ENCODE measurements at places on chromosomes 3 and 15.

DNA sequence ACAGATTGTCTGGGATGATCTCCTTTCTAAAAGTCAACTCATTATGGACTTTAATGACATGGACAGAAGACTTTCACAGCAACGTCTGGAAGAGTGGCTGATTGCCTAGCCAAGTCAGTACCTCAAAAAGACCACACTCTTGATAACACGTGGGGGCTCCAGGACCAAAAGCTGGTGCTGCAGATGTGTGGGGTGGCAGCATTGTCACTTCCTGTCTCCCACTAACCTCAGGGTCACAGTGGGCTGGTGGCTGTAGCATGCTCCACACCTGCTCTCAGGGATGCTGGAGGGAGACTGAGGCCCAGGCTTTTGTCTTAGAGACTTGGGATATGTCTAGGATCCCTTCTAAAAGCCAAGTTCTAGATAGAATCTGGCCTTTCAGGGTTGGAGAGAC lies 118.1 kb downstream of the APBA2 start:
- no peak for DNase-seq

GRCh38 chr3:50599716-50600118 lies 11.9 kb downstream of the CISH start:
- DNase-seq, result no peak

- DNase-seq, result no peak
Observed at GRCh38 chr3:99960941-99961340, 143.3 kb downstream of the CMSS1 start.

DNA sequence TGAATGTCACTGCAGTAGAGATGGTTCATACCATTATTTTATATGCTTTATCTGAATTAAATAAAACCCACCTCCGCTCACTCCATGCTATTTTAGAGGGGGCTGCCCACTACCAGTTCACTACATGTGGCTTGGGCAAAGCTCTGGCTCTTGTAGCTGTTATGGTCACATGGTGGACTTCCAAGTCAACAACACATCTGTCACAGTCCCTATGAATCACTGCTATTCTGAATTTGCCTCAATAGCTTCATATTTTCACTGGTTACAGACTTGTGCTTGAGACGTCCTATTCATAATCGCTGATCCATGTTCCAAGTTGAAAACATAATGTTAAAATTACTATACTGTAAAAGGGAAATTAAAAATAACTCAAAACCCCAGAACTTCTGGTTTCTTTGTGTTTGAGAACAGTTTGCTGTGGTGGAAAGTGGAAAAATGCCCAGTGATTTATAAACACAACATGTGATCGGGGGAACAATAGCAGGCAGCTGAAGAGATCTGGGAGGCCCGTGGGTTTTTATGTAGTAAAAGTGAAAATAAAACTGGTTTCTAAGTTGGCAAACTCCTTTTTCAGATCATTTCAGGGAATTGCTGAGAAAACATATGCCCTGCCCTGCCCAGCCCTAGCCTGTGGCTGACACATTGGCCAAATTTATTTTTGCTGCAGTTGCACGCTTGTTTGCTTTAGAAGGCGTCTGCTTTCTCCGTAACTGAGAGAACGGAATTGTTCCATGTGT lies 128.8 kb upstream of the PRR23C start:
- DNase-seq, result no peak

- DNase-seq, result no peak
Observed at GRCh38 chr3:171991166-171991565, 48.2 kb upstream of the FNDC3B start.

GRCh38 chr3:45991341-45991740 lies 4.3 kb downstream of the FYCO1 start:
- no peak for DNase-seq

DNA sequence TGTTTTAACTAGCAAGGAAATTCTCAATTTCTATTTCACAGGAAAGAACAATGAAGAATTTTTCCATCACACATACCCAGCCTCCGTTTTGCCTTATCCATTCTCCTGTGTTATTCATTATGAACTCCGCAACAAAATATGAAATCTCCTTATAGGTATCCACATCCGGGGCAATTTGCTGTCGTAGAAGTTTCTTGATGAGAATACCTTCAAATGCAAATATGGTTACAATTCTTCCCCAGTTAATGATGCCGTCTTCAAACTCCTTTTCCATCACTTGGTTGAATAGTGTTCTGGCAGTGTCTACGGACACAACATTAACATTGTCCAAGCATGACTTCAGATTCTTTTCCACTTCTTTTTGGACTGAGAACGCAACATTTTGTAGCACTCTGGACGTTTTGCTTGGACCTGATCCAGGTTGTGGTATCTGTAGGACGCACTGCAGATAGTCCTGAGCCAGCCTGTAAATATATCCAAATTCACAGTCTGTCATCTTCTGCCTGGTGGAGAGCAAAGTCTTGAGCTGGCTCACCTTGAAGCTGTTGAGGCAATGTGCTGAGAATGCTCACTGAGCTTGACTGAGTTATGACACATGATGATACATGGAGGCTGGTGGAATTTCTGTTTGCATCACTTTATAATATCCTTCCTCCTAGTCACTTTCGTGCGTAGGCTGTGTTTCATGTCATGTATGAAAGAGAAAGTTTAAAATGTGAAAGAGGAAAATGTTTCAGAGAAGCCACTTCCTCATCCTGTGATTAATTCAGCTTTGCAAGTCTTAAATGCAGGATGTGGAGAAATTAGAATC lies at the start of gene BCL2A1:
TSS of gene BCL2A1 (minus strand) at position 573 of the 811 bp plus-strand sequence. CDS start at position 496, 77 bp downstream.
- DNase-seq, result peak; percentile 43

DNA sequence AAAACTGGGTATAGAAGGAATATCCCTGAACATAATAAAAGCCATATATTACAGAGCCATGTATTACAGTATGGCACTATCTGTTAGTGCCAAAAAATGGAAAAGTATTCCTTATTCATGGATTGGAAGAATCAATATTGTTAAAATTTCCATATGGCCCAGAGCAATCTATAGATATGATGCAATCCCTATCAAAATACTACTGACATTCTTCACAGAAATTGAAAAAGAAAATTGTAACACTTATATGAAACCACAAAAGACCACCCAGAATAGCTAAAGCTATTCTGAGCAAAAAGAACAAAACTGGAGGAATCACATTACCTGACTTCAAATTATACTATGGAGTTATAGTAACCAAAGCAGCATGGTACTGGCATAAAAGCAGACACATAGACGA lies 218.8 kb downstream of the PLCL2 start:
- no peak for DNase-seq

GRCh38 chr3:120795017-120795648 lies 52.6 kb downstream of the GTF2E1 start:
- peak; percentile 47 for DNase-seq

DNA sequence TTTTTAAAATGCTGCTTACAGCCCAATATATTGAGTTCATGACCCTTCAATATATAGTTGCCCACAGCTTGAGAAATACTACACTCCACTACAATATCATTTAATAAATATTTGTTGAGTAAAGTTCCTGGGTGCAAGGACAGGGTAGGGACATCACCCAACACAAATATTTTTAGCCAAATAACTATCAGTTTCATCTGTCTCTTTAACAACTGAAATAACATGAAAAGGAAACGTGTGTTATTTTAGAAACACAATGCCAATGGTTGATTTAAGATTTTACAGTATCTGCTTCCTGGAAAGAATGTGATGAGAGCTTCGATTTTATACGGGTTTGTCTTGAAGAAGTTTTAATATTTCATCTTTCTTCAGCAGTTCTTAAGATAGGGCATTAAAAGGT lies 67.7 kb upstream of the CDV3 start:
- DNase-seq, result no peak

DNA sequence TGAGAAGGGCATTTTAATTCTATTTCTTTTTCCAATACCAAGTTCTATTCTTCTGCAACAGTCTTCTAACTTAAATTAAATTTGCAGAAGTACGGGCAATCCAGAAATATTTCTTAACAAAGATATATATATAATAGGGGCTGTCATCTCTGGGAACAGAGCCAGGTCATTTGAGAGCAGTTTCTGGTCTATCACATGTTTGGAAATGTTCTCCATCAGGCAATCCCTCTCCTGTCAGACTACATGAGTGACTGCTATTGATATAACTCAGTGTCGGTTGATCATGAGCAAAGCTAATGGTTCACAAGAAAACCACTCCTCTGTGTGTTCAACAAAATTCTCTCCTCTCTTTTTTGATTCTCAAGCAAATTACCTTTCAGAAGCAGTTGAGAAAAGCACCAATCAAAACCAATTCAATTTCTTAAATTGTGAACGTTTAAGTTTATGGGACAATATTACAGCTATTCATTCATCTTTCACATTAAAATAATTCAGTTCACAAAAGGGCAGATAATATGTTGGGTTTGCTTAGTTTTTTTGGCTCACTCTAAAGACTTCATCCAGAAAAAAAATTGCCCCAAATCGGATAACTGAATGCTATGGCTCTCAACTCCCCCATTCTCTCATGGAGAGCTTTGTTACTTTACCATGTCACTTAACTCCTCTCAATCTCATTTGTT lies 152.9 kb upstream of the TGFBR2 start:
- DNase-seq, result no peak

GRCh38 chr3:122774564-122774963 lies 19.1 kb downstream of the HSPBAP1 start:
- DNase-seq, result no peak

- DNase-seq, result no peak
Observed at GRCh38 chr15:28942571-28942970, 56.8 kb downstream of the APBA2 start.

DNA sequence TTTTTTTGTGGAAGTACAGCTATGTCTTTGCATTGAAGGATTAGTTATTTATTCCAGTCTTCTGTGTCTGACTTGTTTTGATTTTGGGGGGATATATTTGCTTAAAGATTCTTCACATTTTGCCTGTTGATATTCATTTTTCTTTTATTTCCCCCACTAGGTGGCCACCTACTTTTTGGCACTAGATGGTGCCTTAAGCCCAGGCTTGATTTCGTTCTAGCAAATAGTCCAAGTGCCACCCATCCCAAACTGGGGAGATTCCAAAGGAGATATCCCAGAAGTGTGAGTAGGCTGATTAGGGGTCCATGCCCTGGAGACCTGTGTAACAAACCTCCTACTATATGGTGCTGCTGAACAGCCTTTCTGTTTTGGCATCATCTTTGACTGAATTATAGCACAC lies 80.0 kb upstream of the SPATA16 start:
- no peak for DNase-seq

DNA sequence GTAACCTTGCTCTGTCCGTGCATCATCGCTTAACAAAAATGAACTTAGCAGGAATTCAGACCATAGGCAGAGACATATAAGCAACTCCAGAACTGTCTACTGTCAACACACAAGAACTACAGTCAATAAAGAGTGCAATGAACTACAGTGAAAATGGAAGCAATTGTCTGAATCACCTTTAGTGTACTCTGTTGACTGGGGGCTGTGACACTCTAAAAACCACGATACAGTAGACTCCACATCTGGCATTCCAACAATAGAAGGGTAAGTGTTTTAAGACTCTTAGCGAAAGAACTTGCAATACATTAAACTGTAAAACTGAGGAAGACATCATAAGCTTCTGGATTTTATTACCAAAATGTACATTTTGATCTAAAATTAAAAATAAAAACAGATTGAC lies 347.3 kb downstream of the ZBTB20 start:
- DNase-seq, result no peak

GRCh38 chr15:97009031-97009431 lies 678.5 kb downstream of the NR2F2 start:
- no peak for DNase-seq

GRCh38 chr15:55856506-55857164 lies 113.7 kb upstream of the PRTG start:
- no peak for DNase-seq

- DNase-seq, result no peak
Observed at GRCh38 chr15:68275165-68275746, 2.3 kb upstream of the FEM1B start.

DNA sequence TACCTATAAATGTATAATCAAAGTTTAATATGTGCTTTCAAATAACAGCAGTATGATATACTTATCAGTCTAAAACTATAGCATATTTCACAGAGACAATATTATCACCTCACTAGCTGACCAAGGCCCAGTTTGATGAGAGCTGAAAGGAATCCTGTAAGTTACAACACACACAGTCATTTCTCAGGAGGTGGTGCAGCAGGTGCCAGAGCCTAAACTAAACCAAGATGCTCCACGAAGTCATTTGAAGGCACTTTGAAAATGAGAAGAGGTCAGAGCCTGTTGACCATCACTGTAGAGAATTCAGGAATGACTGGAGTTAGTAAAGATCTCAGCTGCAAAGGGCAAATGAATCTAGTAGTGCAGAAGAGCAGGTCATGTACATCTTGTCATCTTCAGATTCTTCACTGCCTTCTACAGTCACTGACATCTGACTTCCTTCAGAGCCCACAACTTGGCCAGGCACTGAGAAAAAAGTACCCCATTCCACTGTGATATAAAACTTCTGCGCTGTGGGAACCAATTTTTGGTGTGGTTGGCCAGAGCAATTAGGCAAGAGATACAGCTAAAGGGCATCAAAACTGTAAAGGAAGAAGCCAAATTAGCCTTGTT lies 7.9 kb downstream of the GBE1 start:
- DNase-seq, result no peak

GRCh38 chr3:29280404-29281093 lies at the start of gene RBMS3:
RBMS3 (plus strand) TSS chr3:29281071.
- no peak for DNase-seq

DNA sequence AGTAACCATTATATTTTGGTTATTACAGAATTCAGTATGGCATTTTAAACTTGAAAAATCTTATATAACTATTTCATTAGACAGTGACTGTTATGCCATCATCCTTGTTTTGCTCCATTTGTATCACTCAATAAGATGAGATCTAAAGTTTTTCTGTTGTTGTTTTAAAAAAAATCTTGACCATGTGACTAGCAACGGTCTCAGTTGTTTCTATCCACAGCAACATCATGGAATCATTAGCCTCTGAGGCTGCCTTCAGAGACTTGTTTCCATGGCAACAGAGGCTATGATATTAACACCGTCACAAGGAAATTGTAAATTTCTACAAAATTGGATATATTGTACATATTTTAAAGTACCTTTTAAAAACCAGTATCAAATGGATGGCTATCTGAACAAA lies 129.8 kb downstream of the DLG1 start:
- DNase-seq, result no peak

GRCh38 chr3:53243165-53243564 lies 12.7 kb downstream of the TKT start:
- no peak for DNase-seq

- no peak for DNase-seq
Observed at GRCh38 chr3:108022256-108023150, 68.3 kb downstream of the CD47 start.

- DNase-seq, result peak; percentile 79
Observed at GRCh38 chr3:11236588-11237461, 35.4 kb upstream of the ATG7 start.

DNA sequence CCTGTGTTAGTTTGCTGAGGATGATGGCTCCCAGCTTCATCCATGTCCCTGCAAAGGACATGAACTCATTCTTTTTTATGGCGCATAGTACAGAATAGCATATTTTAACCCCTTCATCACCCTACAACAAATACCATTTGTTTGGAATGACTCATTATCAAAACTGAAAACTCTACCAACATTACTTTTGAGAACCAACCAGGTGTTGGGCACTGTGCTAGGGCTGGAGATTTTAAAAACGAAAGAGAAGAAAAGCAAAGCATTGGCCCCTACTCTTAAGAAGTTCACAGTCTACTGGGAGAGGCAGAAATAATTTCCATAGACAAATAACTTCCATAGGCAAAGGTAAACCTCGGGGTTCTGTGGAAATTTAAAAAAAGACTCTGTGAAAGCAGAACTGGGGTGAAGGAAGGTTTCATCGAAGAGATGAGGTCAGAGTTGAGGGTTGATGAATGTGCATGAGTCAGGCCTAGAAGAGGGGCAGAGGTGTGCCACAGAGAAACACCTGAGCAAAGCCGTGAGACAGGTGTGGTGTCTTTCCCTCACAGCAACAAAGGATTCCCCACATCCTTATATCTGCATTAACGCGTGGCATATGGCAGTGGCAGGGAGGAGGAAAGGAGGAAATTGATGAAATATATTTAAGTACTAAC lies 51.0 kb downstream of the MCF2L2 start:
- no peak for DNase-seq
